ENCODE measurements at places on chromosomes 6 and 20. TPM values are rescaled to one million over a fixed set of nuclear protein-coding genes. Genes with fewer than 3 reads are reported as not detected.
A peak's percentile ranks its signal among the peaks of the same experiment; 100 is the strongest.

DNA sequence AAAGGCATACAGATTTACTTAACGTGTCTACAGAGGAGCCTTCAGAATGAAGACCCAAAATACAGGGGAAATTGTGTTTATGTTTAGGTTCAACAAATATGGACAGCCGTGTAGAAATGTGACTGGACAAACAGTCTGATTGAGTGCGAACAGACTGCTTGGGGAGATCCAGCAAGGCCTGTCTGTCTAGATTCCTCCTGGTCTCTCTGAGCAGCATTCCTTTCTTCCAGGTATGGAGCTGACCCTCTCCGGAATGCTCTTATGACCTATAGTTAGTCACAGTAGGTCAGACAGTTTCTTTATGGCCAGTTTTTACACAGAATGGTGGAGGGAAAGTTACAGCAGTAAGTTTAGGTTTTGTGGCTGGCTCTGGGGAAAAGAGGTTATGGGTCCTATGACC is 9.0 kb downstream of the RIN2 start:
- no peaks in the 10 kb centered on the region for H3K27me3 ChIP-seq
- no peaks in the 10 kb centered on the region for H3K36me3 ChIP-seq
- peak overlapping the region; percentile 43 for H3K27ac ChIP-seq
- DNase-seq: no peak

- no peaks in the 10 kb centered on the region for H3K27me3 ChIP-seq
- DNase-seq: no peak
- H3K4me1 ChIP-seq: peaks cover 5% of the 10 kb centered on the region
- no peaks in the 10 kb centered on the region for H3K36me3 ChIP-seq
Observed at GRCh38 chr6:93677264-93677965, 258.1 kb upstream of the EPHA7 start.

DNA sequence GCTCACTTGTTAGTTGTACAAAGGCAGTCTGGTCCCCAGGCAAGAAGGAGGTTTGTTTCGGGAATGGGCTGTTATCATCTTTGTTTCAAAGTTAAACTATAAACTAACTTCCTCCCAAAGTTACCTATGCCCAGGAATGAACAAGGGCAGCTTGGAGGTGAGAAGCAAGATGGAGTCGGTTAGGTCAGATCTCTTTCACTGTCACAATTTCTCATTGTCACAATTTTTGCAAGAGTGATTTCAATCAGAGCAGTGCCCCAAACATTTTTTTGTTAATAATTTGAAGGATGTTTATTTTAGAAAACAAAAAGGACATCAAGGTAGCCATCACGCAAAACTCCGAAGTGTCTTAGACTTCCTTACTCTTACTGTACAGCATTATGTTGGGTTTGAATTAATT is 170.8 kb downstream of the NFATC2 start:
- no peaks in the 10 kb centered on the region for H3K36me3 ChIP-seq
- H3K4me1 ChIP-seq: peaks cover 4% of the 10 kb centered on the region
- H3K27me3 ChIP-seq: no peaks in the 10 kb centered on the region
- H3K27ac ChIP-seq: no peak overlapping the region
- H3K4me3 ChIP-seq: no peak overlapping the region

GRCh38 chr6:79466207-79466834 is 70.9 kb downstream of the LCA5 start:
- no peak for DNase-seq
- H3K27me3 ChIP-seq: no peaks in the 10 kb centered on the region
- no peak overlapping the region for H3K27ac ChIP-seq
- H3K4me3 ChIP-seq: no peak overlapping the region

The TGM3 gene
- 0.43 TPM for total RNA-seq

DNA sequence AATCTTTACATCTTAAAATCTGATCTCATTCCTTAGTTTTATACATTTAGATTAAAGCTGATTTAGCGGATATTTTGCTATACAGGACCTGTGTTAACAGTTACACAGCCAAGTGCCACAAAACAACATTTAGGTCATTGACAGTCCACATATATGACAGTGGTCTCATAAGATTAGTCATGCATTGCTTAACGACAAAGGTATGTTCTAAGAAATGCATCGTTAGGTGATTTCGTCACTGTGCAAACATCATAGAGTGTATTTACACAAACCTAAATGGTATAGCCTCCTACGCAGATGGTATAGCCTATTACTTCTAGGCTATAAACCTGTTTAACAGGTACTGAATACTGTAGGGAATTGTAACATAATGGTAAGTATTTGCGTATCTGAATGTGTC is 21.6 kb downstream of the ADGRG6 start:
- no peak overlapping the region for H3K27ac ChIP-seq
- DNase-seq: no peak
- no peaks in the 10 kb centered on the region for H3K27me3 ChIP-seq
- no peaks in the 10 kb centered on the region for H3K36me3 ChIP-seq

The LRRC73 gene
- 2.1 TPM for total RNA-seq

DNA sequence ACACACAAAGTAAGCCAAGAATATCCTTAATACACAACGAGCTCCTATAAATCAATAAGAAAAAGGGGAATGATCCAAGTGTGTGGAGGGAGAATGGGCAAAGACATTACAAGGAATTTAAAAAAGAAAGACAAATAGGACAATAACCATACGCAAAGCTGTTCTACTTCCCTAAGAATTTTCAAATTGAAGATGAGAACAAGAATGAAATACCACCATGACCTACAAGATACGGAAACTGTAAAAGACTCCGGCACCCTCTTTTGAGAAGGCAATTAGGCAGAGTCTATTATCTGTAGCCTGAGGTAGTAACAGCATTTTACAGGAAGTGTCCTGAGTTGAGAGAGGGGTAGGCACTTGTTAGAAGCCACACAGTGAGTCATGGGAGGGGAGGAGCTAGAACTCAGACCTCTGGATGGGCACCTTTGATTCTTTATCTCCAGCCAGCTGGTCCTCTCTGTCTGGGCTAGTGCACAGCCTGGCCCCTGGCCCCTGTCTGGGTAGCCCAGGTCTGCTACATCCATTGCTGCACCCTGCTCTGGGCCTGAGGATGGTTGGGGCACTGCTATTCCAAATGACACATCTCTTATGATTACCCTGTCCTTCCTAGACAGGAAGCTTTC is 15.3 kb downstream of the RSPO4 start:
- no peak for DNase-seq
- peaks cover 34% of the 10 kb centered on the region for H3K27me3 ChIP-seq
- H3K4me1 ChIP-seq: no peaks in the 10 kb centered on the region
- no peaks in the 10 kb centered on the region for H3K36me3 ChIP-seq

The SLC22A16 gene
- total RNA-seq: not detected

- H3K4me3 ChIP-seq: no peak overlapping the region
- peaks cover 6% of the 10 kb centered on the region for H3K4me1 ChIP-seq
- no peak overlapping the region for H3K27ac ChIP-seq
- no peaks in the 10 kb centered on the region for H3K27me3 ChIP-seq
- H3K36me3 ChIP-seq: no peaks in the 10 kb centered on the region
Observed at GRCh38 chr6:62367601-62368000, 81.6 kb upstream of the KHDRBS2 start.

DNA sequence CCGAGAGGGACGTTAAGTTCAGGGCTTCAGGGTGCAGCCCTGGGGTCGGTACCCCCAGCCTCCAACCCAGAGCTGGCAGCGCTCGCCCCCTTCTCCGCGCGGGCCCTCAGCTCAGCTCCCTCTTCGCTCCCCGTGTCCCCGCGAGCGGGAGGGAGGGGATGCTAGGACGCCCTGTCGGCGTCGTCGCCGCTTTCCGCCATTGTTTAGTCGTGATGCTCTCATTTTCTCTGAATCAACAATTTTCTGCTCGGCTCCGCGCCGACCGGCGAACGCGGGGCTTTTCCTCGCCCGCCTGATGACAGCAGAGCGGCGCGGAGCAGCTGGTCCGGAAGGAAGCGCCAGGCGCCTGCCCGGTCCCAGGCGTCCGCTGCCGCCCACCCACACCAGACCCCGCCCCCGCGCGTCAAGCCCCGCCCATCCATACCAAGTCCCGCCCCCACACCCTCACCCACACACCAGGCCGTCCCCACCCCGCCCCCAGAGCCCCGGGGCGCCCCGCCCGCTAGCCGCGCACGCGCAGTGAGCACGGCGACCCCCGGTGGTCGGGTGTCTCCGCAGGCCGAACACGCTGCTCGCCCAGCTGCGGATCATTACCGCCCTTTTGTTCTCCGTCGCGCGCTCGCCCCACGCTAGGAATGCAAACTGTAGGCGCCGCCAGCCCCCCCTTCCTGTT is 50.1 kb upstream of the SLC32A1 start:
- peak; percentile 82 for DNase-seq
- H3K4me3 ChIP-seq: peak overlapping the region; percentile 89
- H3K36me3 ChIP-seq: no peaks in the 10 kb centered on the region
- H3K4me1 ChIP-seq: peaks cover 10% of the 10 kb centered on the region

GRCh38 chr6:17519120-17519519 is 81.0 kb upstream of the FAM8A1 start:
- no peak overlapping the region for H3K4me3 ChIP-seq
- H3K27ac ChIP-seq: no peak overlapping the region
- no peaks in the 10 kb centered on the region for H3K4me1 ChIP-seq

DNA sequence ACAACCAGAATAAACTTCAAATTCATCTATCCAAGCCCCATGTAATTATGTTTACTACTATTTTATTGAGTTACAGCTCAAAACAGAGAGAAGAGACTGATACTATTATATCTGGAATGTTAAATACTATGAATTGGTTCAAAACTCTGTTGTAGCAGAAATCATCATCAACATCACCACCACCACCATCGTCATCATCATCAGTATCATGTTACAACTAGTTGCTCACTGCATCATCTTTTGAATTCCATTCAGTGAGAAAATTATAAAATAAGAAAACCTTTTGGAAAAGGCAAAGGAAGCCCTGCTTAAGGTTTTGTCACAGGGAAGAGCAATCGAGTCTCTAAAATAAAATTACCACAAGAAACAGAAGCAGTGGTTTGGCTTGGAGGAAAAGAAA is 36.2 kb upstream of the THEMIS start:
- no peak overlapping the region for H3K27ac ChIP-seq
- no peaks in the 10 kb centered on the region for H3K27me3 ChIP-seq
- peaks cover 11% of the 10 kb centered on the region for H3K4me1 ChIP-seq
- no peak for DNase-seq

The THBD gene
- 0.12 TPM for total RNA-seq

DNA sequence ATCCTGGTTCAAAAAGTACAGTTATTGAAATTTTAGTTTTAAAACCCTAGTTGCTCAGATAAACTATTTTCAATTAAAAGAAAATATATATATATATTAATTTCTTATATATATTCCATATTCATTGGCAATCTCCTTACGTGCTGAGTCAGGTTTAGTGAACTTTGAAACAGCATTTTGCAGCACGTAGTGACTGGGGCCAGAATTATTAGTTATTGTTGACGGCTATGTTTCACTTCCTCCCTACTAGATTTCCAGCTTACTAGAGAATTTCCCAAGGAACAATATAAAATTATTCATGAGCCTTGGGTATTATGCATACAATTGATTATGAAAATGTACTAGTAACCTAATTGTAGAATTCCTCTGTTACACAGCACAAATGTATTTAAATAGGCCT is 150.3 kb downstream of the KLHL32 start:
- no peaks in the 10 kb centered on the region for H3K27me3 ChIP-seq
- no peaks in the 10 kb centered on the region for H3K4me1 ChIP-seq
- H3K4me3 ChIP-seq: no peak overlapping the region
- DNase-seq: no peak
- H3K27ac ChIP-seq: no peak overlapping the region

DNA sequence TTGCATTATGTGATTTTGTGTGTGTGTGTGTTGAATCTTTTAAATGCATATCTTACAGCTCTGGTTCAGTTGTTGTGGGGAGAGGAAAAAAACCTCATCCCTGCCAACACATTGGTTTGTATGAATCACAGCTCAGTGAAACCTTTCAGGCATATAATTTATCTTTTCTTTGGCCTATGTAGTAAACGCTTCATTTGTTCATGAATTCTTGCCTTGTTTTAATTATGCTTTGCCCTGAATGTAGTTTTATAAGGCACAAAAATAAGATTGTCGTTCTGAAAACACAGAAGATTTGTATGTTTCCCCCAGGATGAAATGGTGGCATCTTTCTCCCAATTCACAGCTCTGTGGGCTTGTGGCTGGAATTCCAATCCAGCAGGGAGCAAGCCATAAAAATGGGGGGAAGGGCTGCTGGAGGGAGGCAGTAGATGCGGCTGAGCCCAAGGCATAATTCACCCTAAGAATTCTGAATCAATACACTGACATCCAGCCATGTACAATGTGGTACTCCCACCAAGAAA is 45.1 kb downstream of the BCAS1 start:
- no peaks in the 10 kb centered on the region for H3K36me3 ChIP-seq
- no peaks in the 10 kb centered on the region for H3K27me3 ChIP-seq
- peaks cover 30% of the 10 kb centered on the region for H3K4me1 ChIP-seq
- H3K27ac ChIP-seq: no peak overlapping the region

DNA sequence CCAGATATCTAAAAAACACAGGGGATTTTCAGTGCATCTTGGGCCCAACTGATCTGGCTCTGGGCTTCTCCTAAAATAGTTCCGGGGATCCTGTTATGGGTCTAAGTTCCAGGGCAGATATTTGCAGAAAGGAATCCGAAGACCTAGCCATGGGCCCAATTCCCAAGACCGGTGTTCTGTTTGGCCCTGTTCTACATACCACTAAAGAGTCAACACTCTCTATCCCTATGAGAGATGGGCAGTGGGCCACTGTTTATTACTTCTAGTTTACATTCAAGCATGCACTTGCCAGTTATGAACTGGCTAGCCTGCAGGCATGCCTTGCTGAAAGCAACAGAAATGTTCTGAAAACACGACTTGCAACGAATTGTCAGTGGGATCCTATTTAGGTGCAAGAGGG is 87.4 kb upstream of the PLCB4 start:
- no peak overlapping the region for H3K4me3 ChIP-seq
- no peak overlapping the region for H3K27ac ChIP-seq
- H3K36me3 ChIP-seq: no peaks in the 10 kb centered on the region
- DNase-seq: no peak

GRCh38 chr6:139355172-139355571 is 19.3 kb downstream of the CITED2 start:
- DNase-seq: no peak
- no peaks in the 10 kb centered on the region for H3K27me3 ChIP-seq
- H3K4me3 ChIP-seq: no peak overlapping the region
- H3K27ac ChIP-seq: no peak overlapping the region

GRCh38 chr6:25354078-25354932 is 75.1 kb downstream of the CARMIL1 start:
- no peak for DNase-seq
- H3K36me3 ChIP-seq: no peaks in the 10 kb centered on the region
- no peaks in the 10 kb centered on the region for H3K27me3 ChIP-seq
- H3K4me3 ChIP-seq: no peak overlapping the region
- no peak overlapping the region for H3K27ac ChIP-seq

The MUC22 gene
- total RNA-seq: not detected

The CEBPB gene
- total RNA-seq: 7.8 TPM

DNA sequence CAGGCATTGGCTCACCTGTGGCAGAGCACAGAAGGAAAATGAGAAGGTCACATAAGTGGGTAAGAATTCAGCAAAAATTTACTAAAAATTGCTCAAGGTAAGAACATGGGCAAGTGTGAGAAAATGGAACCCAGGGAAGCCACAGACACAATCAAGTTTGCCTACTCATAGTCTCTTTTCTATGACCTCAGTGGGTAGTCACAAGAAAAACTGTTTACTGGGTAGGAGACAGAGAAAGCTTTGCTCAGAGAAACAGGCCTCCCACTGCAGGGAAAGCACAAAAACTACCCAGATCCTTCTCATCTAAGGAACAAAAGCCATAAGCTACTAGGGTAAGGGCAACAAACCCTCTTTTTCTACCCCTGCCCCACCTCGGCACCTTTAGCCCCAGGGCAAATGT is 35.2 kb downstream of the FAM184A start:
- no peak overlapping the region for H3K4me3 ChIP-seq
- H3K36me3 ChIP-seq: peaks cover 5% of the 10 kb centered on the region
- H3K27me3 ChIP-seq: no peaks in the 10 kb centered on the region
- no peaks in the 10 kb centered on the region for H3K4me1 ChIP-seq
- H3K27ac ChIP-seq: no peak overlapping the region
- no peak for DNase-seq

All from neural crest cell (in vitro differentiated cells).